NCI-H1436 (cell line): ENCODE measurements at places on chromosomes 1 and 21.

- peak; percentile 17 for DNase-seq
Measured at GRCh38 chr1:31701091-31701736, 2.6 kb downstream of the COL16A1 start.

- no peak for DNase-seq
Measured at GRCh38 chr1:179814546-179814838, 63.1 kb downstream of the TOR1AIP2 start.

DNA sequence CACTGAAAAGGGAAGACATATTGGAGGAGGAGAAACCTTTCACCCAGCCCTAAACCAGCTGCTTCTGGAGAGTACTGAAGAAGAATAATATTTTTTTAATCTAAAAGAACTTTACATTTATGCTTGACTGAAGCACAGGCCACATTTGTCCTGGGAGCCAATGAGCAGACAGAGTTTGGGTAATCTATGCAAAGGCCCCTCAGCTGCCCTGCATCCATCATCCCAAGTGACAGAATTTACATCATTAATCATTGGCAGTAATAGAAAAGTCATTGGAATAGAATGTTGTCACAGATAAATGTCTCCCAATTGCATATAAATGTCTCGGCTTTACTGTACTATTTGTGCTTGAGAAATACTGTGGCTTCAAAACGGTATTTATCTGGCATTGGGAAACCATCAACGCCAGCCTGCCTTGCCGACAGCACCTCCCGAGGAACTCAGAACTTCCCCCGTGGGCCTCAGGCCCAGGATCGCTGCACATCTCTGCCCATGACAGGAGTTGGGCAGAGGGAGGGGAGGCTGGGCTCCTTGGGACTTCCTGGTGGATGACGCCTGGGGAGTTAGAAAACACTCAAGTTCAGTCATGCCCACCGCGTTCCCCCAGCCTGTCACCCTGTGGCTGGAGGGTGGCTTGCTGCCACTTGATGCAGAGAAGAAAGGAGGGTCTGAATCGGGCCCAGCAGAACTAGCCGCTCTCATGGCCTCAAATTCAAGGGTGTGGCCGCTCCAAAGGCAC is 133.1 kb downstream of the CAMTA1 start:
- no peak for DNase-seq

- no peak for DNase-seq
Measured at GRCh38 chr1:59007429-59007819, 223.6 kb upstream of the JUN start.

DNA sequence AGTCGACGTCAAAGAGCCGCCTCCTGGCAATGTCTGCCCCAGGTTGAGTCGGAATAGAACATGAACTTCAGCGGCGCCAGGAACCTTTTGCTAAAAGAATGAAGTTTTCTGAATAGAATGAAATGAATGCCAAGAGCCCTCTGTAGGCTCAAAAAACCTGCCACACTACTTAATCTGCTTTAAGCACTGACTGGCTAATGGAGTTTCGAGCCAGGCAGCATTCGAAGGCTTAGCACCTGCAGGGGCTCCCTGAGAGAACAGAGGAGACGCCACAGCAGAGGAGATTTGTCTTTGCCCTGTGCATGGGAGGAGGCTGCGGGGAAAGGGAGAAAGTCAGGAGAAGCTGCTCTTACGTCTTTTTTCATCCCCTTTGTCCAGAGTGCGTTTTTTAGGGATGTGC is 641.7 kb downstream of the AJAP1 start:
- DNase-seq, result no peak

GRCh38 chr1:109895720-109896504 is 14.7 kb upstream of the CSF1 start:
- DNase-seq, result no peak

GRCh38 chr1:55594701-55595100 is 379.5 kb upstream of the USP24 start:
- DNase-seq, result no peak

DNA sequence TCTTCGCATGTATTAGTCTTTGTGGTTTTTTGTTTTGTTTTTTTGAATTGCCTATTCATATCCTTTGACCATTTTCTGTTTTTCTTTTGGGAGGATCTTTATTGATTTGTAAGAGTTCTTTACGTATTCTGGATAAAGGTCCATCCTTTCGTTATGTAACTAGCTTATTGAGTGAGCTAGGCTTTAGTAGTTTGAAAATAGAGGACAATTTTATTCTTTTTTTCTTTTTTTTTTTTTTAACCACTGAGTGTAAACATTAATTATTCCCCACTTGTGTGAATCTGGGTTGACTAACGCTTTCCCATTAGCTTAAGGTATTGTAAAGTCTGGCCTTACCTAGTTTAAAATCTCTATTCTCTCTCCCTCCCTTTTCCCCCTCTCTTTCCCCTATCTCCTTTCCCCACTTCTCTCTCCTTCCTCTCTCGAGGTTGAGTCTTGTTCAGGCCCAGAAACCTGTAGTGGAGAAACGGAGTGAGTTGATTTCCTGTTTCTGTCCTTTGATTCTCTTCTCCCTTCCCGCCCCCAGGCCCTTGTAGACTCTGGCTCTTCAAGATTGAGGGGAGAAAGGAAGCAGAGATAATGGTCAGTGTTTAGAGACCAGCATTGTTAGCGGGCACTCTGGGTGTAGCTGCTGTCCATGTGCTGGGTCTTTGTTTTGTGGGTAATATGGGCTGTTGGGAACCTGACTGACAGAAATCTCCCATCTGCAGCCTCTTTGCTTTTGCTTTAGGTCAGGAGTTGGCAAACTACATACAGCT is 1.5 kb downstream of the MORC3 start:
- no peak for DNase-seq

DNA sequence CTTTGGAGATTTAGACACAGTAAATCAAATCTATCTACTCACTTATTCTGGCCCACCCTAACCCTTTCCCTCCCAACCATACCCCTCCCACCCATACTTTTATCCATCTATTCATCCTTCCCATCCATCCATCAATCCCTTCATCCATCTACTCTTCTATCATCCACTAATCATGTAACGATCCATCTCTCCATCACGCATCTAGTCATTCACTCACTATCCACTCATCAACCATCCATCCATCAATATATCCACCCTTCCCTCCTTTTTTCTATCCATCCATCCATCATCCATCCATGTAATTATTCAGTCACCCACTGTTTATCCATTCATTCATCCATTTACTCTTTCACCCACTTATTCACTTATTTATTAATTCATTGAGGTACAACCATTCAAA is 74.0 kb downstream of the FOXD2 start:
- DNase-seq, result no peak

- peak; percentile 65 for DNase-seq
Measured at GRCh38 chr1:36576118-36576517, 93.4 kb upstream of the CSF3R start.

DNA sequence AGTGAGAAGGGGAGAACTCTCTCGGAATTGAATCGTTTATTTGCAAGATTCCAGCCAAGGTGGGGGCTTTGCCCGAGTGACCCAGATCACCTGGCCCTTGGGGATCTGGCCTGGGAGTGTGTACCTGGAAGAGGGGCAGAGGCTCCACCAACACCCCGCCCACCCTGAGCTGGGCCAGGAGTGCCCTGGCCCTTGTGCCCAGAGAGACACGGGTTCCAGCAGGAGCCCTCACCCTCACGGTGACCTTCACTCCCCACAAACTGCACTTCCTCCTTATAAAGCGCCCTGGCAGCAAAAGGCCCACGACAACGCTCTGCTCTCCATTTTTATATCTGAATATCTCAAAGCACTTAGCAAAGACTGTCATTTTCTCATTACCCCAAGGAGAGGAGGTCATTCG is 16.6 kb downstream of the CASZ1 start:
- DNase-seq, result no peak

DNA sequence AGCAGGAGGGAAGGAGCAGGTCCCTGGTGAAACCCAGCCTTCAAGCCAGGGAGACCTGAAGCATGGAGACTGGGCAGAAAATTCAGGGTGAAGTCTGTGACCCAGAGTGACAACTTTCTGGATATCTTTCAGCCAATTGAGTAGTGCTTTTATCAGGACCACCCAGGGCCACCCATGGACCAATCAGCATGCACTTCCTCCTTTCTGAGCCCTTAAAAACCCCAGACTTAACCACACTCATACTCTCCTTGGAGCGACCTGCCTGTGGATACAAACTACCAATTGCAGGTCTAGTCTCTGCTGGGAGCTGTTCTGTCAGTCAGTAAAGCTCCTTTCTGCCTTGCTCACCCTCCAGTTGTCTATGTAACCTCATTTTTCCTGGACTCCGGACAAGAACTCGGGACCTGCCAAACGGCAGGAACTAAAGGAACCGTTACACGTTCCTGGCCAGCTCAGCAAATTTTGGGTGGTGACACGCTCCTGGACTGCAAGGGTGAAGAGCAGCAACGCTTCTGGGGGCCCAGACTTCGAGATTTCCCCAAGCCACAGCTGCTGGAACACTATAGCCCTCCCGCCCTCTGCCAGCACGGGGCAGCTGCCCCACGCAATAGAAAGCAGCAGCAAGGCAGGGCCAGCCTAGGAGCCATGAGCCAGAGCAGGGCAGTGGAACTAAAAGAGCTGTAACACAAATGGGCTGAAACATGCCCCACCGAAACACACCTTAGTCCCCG is 1183.4 kb downstream of the AMY1C start:
- no peak for DNase-seq

GRCh38 chr1:3683992-3684391 is 31.7 kb downstream of the TP73 start:
- no peak for DNase-seq

DNA sequence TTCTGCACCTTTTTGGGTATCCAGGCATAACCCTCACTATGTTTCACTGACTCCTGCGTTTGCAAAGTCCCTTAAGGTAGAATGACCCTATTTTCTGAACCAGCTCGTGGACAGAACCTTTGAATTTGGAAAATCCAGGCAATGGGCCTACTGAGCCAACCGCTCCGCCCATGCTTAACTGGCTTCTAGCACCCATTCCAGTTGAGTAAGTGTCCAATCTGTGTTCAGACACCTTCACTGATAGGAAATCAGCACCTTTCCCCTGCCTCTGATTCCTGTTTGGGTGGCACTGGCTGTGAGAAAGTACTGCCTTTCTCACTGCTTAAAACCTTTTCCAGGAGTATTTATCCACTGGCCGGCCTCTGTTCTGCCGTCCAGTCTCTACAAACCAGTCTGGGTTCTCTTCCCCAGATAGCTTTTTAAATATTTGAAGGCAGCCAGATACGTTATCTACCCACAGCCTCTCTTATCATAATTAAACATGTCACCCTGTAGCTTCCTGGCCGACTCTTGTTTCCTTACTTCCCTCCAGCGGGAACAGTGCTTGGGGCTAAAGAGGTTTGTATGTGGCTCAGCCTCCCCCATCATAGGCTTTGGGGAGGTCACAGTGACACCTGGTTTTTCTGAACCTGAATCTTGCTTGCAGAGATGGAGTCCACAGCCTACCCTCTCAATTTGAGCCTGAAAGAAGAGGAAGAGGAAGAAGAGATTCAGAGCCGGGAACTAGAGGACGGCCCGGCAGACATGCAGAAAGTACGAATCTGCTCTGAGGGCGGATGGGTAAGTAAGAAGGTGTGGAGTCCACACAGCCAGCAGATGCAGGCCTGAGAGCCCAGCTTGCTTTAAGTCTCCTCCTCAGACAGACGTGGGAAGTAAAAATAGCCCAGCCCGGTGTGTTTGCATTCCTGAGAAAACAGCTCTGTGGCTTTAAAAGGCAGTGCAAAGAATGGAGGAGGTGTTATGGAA is 1.3 kb downstream of the POGK start:
- no peak for DNase-seq

DNA sequence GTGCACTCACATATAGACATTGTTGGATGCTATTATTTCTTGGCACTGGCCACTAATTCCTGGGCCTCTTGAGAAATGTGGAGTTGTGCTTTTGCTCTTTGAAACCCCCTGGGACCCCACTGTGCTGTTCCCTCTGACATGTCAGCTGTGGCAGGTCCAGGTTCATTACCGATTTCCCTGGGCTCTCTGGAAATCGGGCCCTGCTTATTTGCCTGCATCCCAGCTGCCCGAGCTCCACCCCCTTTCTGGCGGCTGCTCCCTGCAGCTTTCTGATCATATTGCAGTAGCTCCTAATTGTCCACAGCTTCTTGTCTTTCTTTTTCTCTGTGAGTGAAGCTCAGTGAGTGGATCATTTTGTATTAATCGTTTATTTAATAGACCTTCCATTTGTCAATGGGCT is 183.7 kb upstream of the FAM78B start:
- DNase-seq, result peak; percentile 2

- DNase-seq, result no peak
Measured at GRCh38 chr1:165816157-165816556, 11.3 kb upstream of the UCK2 start.

DNA sequence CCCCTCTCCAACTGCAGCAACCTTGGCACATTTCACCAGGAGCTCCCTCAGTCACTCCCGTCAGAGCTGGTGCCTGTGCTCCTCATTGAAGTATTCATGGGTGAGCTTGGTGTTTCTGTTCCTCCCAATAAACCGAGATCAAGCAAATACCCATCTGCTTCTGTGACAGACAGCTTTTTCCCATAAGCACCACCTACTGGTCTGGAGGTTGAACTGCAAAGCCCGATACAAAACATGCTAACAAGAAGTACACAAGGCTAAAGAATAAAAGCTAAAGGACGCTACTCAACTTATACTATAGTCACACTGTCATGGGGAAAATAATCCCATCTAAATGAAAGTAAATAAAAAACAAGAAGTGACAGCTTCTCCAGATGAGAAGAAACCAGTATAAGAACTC is 111.9 kb upstream of the C21orf91 start:
- no peak for DNase-seq

DNA sequence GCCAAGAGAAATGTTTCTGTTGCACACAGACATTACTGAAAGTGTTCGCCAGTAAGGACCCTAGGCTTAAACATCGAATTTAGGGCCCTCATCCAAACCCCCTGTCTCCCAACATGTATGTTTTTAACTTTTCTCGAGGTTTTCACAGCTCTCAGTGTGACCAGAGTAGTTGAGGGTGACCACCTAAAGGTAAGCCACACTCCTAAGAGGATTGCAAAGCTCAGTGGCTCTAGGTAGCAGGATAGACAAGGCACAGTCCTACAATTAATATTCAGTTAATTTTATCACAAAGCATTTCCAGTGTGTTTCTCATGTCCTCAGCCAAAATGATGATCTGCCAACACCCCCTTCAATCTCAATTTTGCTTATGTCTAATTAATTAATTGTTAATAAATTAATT is 695 bp upstream of the ALG14 start:
- DNase-seq, result no peak

DNA sequence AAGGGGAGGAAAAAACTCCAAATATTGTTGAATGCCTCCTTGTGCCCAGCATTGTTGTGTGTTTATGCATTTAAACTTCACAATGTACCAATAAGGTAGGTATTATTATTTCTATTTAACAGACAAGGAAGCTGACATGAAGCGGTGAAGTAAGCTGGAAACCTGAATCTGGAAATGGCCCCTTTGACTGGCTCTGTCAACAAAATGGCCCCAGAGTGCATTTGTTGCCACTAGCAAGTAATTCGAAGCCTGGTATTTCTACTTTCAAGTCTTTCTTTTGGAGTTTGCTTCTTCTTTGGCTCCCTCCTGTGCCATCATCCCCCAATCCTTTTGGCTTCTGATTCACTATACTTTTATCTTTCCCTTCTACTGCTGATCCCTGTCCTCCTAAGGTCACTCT is 23.1 kb downstream of the CRYZL1 start:
- no peak for DNase-seq

GRCh38 chr1:37404711-37405110 is 69.7 kb upstream of the ZC3H12A start:
- DNase-seq, result no peak

GRCh38 chr1:171113382-171113781 is 22.7 kb downstream of the FMO3 start:
- no peak for DNase-seq

GRCh38 chr1:65471861-65472332 is 51.4 kb downstream of the LEPR start:
- no peak for DNase-seq
